Urinary bladder (tissue), 4 donors: ENCODE measurements at places on chromosomes 6 and 20.

DNA sequence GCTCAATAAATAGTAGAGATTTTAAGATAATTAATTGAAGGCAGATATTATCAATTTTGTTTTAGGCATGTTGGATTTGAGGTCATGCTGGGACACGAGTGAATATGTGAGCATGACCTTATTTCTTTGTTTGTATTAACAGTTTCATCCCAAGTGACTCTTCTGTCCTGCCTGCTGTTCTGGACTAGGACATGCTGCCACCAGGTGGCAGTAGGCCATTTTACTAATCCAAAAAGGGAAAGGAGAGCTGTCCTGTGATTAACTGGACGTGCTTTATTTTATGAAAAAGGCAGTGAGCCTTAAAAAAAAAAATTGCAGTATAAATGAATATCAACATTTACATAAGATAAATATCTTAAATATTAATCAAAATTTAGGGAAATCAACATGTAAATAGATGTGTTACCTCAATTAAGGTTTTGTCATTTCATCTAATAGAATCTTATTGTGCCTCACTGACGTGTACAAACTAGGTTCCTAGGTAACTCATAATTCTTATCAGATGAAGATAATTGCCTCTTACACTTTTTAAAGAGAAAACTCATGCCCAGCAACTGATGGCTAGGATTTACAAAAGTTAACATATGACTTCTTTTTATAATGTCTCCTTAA, 49.8 kb downstream of the FRK start:
- DNase-seq: no peak

- no peak for DNase-seq
Measured at GRCh38 chr6:15423286-15423993, 177.6 kb downstream of the JARID2 start.

DNA sequence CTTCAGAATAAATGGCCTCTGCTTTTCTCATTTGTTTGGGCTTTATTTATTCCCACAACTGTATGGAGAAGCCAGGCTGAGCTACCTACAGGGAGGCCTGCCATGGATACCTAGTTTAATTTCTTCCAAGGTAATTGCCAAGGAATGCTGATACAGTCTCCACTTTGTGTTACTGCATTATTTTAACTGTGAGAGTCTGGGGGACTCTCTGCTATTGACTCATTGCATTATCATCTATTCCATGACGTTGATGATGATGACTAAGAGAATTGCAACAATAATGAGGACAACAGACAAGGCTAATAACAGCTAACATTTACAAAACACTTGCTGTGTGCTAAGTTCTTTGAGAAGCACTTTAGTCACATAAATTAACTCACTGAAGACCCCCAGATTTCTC, 88.3 kb upstream of the COL21A1 start:
- no peak for DNase-seq

DNA sequence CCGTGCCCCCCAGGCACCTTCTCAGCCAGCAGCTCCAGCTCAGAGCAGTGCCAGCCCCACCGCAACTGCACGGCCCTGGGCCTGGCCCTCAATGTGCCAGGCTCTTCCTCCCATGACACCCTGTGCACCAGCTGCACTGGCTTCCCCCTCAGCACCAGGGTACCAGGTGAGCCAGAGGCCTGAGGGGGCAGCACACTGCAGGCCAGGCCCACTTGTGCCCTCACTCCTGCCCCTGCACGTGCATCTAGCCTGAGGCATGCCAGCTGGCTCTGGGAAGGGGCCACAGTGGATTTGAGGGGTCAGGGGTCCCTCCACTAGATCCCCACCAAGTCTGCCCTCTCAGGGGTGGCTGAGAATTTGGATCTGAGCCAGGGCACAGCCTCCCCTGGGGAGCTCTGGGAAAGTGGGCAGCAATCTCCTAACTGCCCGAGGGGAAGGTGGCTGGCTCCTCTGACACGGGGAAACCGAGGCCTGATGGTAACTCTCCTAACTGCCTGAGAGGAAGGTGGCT, 960 bp downstream of the TNFRSF6B start:
- DNase-seq: no peak

- no peak for DNase-seq
Measured at GRCh38 chr6:90403489-90404381, 107.1 kb upstream of the BACH2 start.

DNA sequence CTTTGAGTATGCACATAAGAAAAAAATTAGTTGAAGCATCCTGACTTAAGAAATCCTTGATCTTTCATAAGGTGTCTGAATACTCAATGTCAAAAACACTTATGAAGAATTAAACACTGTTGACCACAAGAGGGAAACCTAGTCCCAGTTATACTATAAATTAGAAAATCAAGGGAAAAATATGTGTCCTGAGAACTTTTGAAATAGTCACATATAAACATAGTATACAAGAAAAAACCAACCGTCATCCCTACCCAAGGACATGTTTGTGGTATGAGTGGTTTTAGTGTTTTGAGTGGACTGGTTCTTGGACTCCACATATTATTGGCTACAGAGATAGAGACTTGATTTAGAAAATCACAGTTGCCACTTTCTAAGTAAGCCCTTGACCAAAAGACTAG, 7.6 kb upstream of the HLA-DRA start:
- DNase-seq: no peak

- no peak for DNase-seq
Measured at GRCh38 chr6:31476515-31477139, 21.3 kb upstream of the MICB start.

DNA sequence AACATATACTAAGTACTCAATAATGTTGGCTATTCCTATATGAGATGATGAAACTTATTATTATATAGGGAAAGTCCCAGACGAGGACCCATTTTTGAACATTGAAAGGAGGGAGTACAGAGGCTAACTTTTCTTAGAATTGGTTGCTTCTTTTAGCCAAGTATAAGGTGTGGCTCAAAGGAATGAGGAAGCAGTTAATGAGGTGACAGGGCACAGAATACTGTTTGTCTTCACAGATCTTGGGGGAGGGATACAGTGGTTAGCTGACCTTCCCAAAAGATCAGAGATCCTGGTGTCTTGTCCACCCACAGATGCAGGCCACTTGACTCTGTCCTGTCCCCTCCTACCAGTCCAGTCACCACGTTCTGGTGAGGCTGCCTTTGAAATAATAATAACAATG, 67.8 kb upstream of the EPB41L1 start:
- DNase-seq: no peak

GRCh38 chr6:117985916-117986315, 78.9 kb downstream of the SLC35F1 start:
- no peak for DNase-seq

DNA sequence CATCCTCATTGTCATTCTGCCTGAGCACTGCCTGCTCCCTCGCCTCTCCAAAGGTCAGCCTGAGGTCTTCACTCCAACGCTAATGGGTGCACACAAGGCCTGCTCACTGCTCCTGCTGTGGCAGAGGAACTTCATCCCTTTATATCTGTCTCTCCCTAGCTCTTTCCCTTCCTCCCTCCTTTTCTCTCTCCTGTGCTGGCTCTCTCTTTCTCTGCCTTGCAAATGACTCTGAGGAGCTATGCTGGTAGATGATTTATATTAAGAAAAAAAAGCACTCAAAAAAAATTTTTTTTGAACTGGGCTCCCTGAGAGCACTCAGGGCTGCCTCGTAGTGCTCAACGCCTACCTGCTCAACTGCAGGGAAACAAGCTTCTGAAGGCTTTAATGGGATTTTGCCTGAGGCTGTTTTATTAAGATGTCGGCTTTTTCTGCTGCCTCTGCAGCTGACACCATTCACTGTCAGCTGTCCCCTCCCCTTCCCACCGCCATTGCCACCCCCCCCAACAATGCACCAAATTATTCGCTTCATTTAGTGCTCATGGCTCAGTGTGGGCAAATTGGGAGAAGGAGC, 137.7 kb upstream of the DEFB112 start:
- DNase-seq: no peak

GRCh38 chr6:104940893-104941728, 15.8 kb upstream of the LIN28B start:
- DNase-seq: no peak

DNA sequence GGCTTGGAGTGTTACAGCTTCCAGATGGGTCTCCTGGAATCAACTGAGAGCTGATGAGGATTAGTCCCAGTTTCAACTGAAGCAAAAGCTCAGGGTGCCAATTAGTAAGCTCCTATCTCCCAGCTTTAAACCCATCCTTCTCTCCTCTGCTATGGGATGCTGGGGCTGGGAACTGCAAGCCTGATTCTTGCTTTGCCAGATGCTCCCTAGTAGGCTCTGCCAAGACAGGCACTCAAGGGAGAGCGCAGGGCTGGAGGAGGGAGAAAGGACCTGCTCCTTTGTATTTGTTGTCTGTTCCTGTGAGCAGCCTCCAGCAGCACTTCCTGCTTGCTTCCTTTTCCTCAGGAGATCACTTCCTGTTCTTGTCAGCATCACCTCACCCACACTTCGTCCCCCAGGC, 309.7 kb downstream of the KIF16B start:
- DNase-seq: no peak

- no peak for DNase-seq
Measured at GRCh38 chr6:28615955-28616747, 90.5 kb downstream of the GPX5 start.

DNA sequence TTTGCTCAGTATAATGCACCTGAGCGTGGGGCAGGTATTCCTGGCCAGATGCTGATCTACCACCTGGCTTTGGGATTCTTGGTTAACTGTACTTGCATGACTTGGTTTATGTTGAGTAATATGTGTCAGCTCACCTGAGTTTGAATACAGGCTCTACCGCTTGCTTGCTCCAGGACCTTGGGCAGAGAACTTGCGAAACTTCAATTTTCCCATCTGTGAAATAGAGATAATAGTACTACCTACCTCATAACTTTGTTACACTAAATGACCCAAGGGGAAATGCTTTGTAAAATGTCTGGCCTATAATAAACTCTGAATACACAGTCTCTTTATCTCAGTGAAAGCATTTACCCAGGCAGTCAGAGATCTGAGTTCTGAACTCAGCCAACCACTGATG, 51.8 kb downstream of the SCAND1 start:
- no peak for DNase-seq

DNA sequence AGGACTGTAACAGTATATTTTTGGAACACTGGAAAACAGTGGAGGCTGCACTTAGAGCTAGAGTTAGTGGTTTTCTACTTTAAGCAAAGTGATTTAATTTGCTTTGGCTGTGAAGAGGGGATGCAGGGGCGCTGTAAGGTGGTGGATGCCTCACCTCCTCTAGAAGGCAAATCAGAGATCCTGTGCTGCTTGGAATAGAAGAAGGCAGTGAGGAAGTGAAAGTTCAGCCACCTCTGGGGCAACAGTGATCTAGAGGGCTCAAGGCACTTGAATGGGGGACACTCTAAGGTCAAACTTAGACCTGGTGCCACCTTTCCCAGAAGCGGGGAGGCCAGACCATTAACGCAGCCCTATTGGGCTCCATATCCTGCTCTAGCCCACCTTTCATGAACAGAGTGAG, 19.0 kb upstream of the SNRPB2 start:
- no peak for DNase-seq

DNA sequence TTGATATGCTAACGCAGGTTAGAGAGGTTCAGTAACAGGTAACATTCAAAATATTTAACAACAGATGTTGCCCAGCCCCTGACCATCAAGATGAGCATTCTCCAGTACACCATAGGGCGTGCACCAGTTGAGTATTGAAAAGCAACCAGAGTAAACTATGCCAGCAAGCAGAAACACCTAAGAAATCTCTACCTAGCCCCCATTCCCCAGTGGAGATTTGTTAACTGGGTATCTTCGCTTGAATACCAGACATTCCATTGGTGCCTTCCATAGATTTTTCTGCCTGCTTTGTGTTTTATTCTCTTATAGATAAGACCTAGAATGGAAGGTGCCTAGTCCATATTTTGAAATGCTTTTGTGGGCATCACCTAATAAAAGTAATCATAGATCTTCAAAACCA, 623.9 kb downstream of the KIF16B start:
- DNase-seq: no peak

- DNase-seq: no peak
Measured at GRCh38 chr6:169791721-169792131, 40.3 kb downstream of the ERMARD start.

DNA sequence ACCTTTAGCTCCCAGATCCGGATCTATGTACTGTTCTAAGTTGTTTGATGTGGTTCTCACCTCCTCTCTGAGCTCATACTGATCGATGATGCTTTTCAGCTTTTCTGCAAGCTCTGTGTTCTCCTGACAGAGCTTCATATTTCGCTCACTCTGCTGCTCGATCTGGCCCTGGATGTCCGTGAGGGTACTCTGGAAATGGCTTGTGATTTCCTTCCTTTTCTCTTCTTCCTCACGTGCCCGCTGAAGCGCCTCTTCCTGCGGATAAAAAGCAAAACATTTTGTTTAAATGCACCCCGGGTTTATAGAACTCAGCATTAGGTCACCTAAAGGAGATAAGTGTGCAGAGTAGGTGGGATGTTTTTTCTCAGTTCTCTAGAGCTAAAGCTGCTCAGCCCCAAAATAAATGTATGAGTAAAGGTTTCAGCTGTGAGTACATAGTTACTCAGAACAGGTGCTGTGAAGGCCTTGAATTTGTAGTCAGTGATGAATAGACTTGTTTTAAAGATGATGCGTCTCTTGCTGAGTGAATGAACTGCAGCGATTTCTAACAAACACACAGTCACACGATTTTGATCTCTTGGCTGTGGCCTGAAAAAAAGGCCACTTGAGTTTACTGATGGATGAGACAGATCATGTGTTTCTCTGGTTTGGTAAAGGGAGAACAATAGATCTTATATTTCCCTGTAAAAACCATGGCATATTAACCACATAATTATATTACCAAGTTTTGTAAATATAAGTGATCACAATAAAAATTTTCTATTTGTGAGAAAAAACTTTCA, 29.1 kb downstream of the TXLNB start:
- no peak for DNase-seq

DNA sequence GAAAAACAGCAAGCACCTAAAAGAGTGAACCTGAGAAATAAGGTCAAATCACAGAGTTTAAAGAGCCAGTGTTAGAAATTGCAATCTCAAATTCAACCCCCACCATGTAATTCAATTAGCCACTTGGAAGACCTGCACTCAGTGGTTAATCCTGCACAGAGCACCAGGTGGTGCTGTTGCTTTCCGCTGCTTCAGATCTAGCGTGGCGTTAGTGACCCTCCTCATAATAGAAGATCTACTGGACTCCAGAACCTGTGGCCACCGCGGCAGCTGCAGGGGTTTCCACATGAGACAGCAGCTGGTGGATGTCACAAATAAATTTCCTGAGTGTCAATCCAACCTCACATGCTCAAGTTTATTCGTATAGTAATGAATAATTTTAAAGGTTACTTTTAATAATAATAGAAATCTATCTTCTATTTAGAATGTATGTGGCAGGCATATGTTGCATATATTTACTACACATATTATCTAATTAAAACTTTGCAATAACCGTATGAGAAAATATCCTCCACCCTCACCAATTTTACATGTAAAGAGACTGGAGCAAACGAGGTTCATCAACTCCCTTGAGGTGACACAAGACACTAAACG, 84.4 kb downstream of the SYNE1 start:
- DNase-seq: no peak

- no peak for DNase-seq
Measured at GRCh38 chr6:24051942-24052589, 73.9 kb upstream of the NRSN1 start.
